ENCODE measurements at places on chromosomes 13 and 19.
A peak's percentile ranks its signal among the peaks of the same experiment; 100 is the strongest.

- DNase-seq: no peak
Measured at GRCh38 chr19:54448040-54448773, 792 bp upstream of the LENG8 start.

DNA sequence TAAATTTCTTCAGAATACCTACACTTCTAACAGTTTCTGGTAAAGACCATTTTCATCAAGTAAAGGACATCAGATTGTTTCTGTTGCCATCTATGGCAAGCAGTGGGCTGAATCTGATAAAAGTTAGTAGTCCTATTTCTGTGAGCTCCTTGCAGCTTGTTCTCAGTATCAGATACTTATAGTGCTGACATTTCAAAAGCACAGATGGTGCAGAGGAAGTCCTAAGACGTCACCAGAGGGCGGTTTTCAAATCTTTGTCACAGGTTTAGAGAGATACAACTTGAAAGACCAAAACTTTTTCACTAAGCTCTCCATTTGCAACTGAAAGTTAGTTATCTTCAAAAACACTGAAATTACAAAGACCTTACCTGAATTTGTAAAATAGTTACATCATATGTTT, 719.8 kb downstream of the SLITRK1 start:
- DNase-seq: no peak

DNA sequence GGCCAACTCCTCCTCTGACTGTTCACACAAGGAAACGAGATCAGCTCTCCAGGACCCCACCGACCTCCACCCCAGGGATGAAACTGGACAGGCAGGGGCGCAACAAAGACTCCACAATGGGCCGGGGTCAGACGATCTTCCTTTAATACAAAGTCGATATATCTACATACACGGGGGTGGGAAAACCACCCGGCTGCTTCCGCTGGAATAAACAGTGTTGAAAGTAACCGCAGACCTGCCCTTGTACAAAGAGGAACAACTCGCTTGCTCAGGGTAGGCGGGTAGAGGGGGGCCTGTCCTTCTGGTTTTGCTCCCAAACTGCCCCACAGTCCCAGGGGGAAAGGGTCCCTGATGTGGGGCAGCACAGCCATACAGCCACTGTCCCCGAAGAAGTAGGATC, 135.2 kb downstream of the PTPRS start:
- DNase-seq: no peak

DNA sequence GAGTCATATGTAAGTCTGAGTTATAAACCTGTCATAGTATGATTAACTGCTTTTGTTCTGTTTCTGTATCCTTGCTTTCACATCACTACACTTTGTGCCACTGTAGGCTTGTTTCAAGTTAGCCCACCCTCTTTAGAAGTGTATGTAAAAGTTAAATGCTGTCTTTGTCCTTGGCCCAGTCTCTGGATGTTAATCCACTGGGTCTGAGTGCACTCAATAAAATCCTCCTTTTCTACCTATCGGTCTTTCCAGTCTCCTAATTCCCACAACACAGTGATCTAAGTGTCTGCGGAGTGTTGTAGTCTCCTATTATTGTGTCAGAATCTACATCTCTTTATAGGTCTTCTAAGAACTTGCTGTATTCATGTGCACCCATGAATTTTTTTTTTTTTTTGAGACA, 14.1 kb downstream of the ZNF429 start:
- no peak for DNase-seq

DNA sequence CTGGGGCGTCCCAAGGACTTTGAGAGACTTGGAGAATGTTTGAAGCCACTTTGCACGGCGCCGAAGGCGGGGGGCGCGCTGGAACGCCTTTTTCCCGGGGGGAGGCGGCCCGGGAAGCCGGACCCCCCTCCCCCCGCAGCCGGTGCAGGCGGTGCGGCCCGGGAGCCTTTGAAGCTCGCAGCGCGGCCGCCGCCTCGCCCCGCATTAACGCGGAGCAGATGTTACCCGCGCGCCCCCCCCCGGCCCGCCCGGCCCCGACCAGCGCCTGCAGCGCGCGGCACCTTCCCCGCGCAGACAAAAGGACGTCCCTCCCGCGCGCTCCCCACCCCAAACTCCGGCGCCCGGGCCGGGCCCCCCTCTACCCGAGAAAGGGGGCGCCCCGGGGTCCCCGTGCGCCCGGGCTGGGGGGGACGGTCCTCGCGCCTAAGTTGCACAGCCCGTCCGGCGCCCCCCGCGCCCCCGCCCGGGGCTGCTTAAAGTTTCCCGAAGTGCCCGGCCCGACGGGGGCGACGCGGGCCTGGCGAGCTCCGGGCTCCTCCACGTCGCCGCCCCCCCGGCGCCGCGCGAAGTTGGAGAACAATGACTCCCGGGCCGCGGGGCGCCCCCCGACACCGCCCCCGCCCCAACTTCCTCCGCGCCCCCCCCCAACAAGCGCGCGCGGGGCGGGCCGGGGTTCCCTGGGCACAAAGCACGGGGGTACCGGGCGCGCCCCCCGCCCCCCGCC, 685 bp downstream of the TCF3 start:
- DNase-seq: no peak

DNA sequence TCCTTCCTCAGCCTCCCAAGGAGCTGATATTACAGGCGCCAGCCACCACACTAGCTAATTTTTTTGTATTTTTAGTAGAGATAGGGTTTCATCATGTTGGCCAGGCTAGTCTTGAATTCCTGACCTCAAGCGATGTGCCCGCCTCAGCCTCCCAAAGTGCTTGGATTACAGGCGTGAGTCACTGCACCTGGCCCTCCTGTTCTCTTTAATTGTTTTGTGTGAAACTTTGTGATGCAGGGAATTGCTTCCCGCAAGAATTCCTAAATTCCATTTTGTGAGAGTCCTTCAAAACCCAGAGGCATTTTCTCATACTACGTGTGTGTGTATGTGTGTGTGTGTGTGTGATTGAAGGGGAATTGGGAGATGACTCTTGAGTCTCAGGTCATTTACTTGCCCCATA, 65.0 kb upstream of the ZNF835 start:
- no peak for DNase-seq

DNA sequence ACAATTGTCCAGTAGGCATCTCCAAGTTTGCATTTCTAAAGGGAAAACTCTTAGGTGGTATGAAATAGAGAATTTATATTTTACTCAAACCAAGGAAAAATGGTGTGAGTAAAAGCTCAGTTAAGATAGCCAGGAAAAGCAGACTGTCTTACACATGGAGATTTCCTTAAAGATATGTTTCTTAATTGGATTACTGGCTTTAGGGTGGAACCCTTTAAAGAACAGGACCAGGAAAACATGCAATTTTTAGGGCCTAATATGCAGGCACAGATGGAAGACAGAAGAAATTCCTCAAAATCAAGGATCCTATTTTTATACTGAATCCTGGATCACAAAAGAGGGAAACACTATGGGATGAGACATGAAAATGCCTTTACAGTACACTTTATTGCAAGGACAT, 100.3 kb upstream of the PCDH17 start:
- DNase-seq: no peak

DNA sequence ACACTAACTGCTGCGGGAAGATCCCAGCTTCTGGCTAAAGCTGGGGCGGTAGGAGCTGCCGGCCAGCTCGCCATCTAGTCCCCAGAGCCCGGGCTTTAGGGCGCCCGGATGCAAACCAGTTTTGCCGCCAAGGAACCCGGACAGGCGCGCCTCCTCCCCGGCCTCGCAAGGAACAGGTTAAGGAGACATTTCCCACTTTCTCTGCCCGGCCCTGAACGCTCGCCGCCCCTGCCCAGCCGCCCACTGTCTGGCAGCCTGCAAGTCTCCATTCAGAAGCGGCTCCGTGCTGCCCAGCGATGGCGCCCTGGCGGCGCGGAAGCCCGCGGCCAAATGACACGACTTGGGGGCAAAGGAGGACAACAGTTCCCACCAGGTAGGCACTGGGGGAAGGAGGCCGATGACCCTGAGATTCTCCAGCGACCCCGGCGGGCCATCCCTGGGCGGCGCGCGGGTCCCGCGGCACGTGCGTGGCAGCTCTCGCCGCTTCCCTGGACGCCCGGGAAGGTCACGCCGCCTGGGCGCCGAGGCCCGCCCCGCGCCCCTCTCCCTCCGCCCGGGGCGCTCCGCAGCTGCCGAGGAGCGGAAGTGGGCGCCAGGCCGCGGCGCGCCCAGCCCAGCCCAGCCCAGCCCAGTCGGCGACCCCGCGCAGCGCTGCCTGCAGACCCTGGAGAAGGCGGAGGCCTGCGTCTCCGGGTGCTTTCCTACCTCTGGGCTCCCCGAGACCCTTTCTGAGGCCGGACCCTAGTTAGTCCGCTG, 42.2 kb upstream of the HNRNPA1L2 start:
- peak; percentile 76 for DNase-seq

GRCh38 chr19:35330475-35330874, 1.5 kb downstream of the CD22 start:
- peak; percentile 75 for DNase-seq

GRCh38 chr13:110329798-110330461, 22.8 kb downstream of the COL4A2 start:
- DNase-seq: no peak

DNA sequence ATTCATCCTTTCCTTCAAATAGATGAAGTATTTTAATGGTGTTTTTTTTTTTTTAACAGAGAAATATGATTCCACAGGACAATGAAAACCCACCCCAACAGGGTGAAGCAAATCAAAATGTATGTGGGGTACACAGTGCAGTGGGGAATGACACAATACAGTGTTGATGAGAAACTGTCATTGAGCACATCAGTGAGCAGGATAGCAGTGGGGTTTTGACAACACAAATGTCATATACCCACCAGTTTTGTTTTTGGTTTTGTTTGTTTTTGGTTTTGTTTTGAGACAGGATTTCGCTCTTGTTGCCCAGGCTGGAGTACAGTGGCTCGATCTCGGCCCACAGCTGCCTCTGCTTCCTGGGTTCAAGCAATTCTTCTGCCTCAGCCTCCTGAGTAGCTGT, 29.2 kb downstream of the ZNF844 start:
- peak; percentile 73 for DNase-seq

DNA sequence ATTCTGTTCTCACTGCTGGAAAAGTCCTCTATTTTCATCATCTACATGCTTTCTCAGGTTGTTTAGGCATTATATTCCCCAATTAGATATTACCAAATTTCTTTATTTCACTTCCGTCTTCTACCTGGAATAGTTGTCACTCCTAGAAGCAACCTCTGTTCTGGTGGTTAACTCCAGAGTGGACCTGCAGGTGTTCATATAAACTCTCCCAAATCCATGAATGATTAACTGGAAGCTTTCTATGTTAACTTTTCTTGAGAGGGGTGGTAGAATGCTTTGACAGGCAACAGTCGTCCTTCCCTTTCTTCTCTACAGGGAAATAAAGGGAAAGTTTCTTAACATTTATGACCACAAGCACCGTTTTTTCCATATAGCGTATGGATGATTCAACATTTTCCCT, 48.4 kb upstream of the UFM1 start:
- no peak for DNase-seq

DNA sequence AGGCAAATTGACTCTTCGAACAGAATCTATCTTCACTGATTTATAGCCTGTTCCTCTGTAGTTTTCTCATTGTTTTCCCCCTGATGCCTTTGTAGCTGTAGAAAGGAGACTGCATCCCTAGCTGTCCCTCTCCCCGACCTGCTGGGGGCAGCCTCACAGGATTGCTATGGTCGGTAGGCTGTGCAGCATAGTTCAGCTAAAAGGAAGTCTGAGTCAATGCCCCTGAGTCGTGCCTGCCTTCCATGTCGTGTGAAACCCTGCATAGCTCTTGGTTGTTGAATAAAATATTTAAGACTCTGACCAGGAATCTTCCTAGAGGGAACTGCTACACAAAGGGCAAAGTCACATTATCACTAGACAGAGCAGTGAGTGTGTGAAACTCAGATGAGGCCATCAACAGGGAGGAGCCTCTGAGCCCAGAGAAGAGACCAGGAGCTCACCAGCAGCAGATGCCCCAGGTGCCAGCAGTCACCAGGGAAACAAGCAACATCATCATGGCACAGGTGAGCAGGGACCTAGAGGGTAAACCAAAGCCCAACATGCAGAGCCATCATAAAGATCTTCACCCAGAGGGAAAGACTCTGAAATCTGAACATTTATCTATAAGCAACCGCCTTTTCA, 108.4 kb upstream of the NBEA start:
- no peak for DNase-seq

DNA sequence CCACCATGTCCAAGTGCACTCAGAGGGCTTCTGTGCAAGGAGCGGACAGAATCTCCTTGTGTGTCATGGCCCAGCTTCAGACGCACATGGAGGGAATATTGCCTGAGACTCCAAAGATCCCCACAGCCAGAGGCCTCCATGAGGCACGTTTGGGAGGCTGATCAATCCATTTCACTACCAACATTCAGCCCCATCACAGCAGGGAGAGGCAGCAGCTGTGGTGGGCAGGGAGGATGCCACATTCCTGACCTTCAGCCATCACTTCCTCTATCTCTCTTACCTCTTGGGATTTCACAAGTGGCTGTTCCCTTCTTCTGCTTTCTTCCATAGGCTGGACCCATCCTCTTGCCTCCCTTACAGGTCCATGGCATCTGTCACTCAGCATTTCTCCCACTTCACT, 82.4 kb upstream of the MBNL2 start:
- DNase-seq: no peak

- DNase-seq: no peak
Measured at GRCh38 chr19:6071875-6072274, 38.4 kb downstream of the RFX2 start.

DNA sequence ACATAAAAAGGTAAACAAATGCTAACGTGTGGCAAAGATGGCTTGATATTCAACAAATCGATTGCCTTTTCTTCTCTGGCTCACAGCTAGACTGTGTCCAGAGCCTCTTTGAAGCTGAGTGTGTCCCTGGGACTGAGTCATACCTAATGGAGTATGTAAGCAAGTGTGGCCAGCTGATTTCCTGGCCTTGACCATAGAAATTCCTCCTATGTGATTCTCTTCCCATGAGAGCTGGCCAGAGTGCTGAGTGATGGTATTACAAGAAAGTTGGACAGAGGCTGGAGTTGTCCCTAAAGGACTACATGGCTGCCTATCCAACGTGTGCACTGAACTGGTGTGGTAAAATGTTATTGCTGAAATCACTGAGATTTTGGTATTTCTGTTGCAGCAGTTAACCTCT, 320.1 kb upstream of the SLC10A2 start:
- no peak for DNase-seq

DNA sequence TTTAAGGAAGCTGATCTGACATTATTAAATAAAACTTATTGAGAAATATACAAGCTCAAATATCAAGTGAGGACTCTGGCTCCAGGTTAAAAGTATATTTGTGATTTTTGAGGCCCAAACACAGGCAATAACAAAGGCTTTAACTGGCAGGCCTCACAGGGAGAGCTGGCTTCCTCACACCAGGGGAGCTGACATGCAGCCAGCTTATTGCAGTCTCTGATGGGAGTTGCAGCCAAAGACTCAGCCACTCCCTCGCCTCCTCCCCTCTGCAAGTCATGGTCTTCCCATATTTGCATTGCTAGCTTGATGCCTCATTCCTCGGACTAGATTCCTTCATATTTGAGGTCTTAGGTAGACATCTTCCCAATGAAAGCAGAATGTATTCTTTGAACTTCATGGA, 647.1 kb upstream of the SLITRK6 start:
- DNase-seq: no peak

GRCh38 chr13:23268441-23268840, 87.7 kb downstream of the SGCG start:
- DNase-seq: peak; percentile 19

- DNase-seq: no peak
Measured at GRCh38 chr13:25118378-25118905, 22.5 kb downstream of the PABPC3 start.

- DNase-seq: peak; percentile 87
Measured at GRCh38 chr19:661427-662196, 1.4 kb downstream of the RNF126 start.
